ENCODE measurements at places on chromosomes 5 and 9. TPM values are rescaled to one million over a fixed set of nuclear protein-coding genes. Genes with fewer than 3 reads are reported as not detected.

TRIM36 gene
- 0.34 TPM for total RNA-seq

CTSL gene
- 345 TPM for total RNA-seq

ENTPD2 gene
- total RNA-seq = not detected

GPR150 gene
- 0.05 TPM for total RNA-seq

FAM81B gene
- total RNA-seq = not detected

ZFP2 gene
- 1.0 TPM for total RNA-seq

FBXW11 gene
- 81.4 TPM for total RNA-seq

OR1J2 gene
- total RNA-seq = not detected

PCDHGB6 gene
- total RNA-seq = 2.9 TPM

ENC1 gene
- 26.2 TPM for total RNA-seq

F2R gene
- total RNA-seq = 99.4 TPM

ADGRV1 gene
- total RNA-seq = under 0.01 TPM

PLEKHG4B gene
- total RNA-seq = not detected

ERGIC1 gene
- 137 TPM for total RNA-seq

PAIP2 gene
- 110 TPM for total RNA-seq

PCDHGB5 gene
- total RNA-seq = 16.7 TPM

ARSK gene
- total RNA-seq = 2.7 TPM

RNF183 gene
- total RNA-seq = not detected

GAPT gene
- total RNA-seq = not detected

ENHO gene
- total RNA-seq = not detected

TLX3 gene
- not detected for total RNA-seq

FOXD4L6 gene
- total RNA-seq = under 0.01 TPM

GABRA6 gene
- total RNA-seq = not detected

TRPM6 gene
- 1.2 TPM for total RNA-seq

SHOC1 gene
- total RNA-seq = not detected

FRMPD1 gene
- total RNA-seq = not detected

KIF27 gene
- total RNA-seq = 4.4 TPM

WDR70 gene
- total RNA-seq = 34.5 TPM

PCDHGB3 gene
- total RNA-seq = 3.6 TPM

PCDHA4 gene
- total RNA-seq = 0.23 TPM
